ENCODE measurements at places on chromosomes 6 and 20. TPM values are rescaled to one million over a fixed set of nuclear protein-coding genes. Genes with fewer than 3 reads are reported as not detected.

Gene NEU1
- total RNA-seq = 49.9 TPM

Gene PPP1R14C
- total RNA-seq = 7.3 TPM

GRCh38 chr20:32445539-32446273 lies 87.6 kb downstream of the ASXL1 start:
- no peak for DNase-seq
- peaks cover 28% of the 10 kb centered on the region for H3K36me3 ChIP-seq
- peak overlapping the region; percentile 29 for H3K4me3 ChIP-seq
- H3K27ac ChIP-seq = peak overlapping the region; percentile 86
- peaks cover 13% of the 10 kb centered on the region for H3K27me3 ChIP-seq

GRCh38 chr6:84348801-84349200 lies 121.4 kb upstream of the CEP162 start:
- no peak overlapping the region for H3K27ac ChIP-seq
- DNase-seq = no peak
- no peak overlapping the region for H3K4me3 ChIP-seq
- no peaks in the 10 kb centered on the region for H3K36me3 ChIP-seq
- H3K27me3 ChIP-seq = peaks cover 17% of the 10 kb centered on the region

Measured in neural crest cell (in vitro differentiated cells).